ENCODE measurements at places on chromosomes 3 and 15.

DNA sequence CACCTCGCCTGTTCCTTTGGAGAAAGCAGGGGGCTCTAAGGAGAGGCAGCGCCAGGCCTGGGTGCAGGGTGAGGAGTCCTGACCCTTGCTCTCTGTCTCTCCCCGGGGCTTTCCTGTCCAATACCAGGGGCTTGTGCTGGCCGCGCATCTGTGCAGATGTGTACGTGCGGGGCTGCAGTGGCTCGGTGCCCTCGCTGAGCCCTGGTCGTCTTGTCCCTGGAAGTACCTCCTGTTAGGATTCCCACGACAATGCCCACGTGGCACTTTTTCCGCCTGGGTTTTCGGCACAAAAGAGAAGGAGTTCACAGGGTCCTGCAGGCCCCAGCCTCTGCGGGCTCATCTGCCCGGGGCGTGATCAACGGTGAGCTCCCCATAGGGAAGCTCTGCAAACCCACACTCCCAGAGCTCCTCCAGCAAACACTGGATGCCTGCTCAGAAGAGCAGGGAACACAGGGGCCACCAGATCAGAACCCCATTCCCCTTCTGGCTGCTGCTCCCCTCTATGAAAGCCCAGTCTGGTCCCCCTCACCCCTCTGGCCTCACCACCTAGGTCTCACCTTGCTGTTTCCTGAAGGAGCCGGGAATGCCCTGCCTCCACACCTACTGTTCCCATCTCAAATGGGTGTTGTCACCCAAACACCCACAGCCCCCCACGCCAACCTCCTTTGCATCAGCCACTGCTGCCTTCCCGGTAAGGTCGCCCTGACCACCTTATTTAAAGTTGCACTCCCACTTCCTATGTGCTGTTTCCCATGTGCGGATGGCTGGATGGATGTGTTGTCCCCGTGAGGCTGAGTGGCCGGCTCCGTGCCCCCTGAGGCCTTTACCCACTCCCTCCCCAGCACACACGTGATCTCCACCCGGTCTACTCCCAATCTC is 62.6 kb upstream of the PRR20G start:
- DNase-seq, result no peak

- DNase-seq, result peak; percentile 62
These were observed 54.4 kb downstream of the FEZF2 start for GRCh38 chr3:62318752-62319569.

DNA sequence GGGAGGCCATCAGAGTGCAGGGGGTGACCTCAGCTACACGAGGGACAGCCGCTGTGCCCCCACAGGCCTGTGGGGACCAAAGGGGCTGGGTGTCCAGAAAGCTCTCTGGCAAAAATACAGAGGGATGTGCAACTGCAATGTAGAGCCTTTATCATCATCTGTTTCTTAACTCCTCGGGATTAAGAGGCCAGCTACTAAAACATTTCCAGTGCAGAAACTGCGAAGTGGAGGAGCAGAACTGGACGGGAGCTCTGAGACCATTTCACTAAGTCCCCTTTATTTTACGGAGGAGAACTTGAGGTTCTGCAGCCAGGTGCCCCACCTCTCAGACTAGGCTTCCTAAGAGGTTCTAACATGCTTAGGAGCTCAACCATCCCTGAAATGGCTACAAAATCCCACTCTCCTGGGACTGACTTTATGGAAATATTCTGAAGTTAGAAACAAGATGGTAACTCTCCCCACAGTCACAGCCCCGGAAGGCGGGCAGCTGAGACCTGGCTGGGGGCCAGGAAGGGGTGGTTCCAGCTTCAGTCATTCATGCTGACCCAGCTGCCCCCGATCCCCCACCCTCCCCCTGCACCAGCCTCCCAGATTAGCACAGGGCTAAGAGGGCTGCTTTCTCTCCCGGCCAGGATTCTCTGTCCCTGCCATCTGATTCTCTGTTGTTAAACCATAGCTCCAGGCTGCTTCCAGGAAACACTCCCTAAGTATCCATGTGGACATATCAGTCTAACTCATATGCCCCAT is 40.3 kb downstream of the UMPS start:
- no peak for DNase-seq

DNA sequence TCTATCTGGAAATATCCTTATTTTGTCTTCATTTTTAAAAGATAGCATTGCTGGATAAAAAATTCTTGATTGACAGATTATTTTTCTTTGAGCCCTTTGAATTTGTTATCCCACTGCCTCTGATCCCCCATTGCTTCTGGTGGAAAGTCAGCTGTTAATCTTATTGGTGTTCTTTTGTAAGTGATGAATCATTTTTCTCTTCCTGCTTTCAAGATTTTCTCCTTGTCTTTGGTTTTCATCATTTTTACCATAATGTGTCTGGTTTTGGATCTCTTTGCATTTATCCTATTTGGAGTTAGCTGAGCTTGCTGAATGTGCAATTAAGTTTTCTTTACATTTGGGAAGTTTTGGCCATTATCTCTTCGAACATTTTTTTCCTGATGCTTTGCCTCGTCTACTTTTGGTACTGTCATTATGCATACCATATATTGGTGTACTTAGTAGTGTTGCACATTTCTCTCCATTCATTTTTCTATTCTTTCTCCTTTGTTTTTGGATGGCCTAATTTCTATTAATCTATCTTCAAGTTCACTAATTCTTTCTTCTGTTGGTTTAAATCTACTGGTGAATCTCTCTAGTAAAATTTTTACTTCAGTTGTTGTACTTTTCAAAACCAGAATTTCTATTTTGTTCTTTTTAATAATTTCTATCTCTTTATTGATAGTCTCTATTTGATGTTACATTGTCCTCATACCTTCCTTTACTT is 440.0 kb upstream of the PROK2 start:
- no peak for DNase-seq

DNA sequence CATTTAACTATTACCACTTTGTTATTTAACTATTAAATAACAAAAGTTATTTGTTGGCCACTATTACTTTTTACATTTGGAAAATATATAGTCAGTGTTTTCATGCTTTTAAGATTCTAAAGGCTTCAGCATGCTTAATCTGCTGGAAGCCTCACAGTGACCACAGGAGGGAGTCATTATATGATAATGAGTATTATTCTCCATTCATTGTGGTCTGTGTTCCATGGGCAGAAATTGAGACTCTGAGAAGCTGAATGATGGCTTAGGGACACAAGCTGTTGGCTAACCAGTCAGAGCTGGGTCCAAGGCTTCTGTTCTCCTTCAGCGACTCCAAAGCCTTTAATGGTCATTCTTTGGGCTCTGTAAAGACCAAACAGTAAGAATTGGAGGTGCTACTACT is 64.7 kb downstream of the BFSP2 start:
- peak; percentile 42 for DNase-seq

- no peak for DNase-seq
These were observed 20.0 kb upstream of the PRR23E start for GRCh38 chr3:127172781-127173515.

GRCh38 chr3:175434561-175434960 is 575.4 kb downstream of the NAALADL2 start:
- DNase-seq, result no peak

- no peak for DNase-seq
These were observed 10.6 kb upstream of the SLC25A36 start for GRCh38 chr3:140931016-140931454.

- DNase-seq, result no peak
These were observed 5.2 kb upstream of the PFN2 start for GRCh38 chr3:149975919-149976318.

DNA sequence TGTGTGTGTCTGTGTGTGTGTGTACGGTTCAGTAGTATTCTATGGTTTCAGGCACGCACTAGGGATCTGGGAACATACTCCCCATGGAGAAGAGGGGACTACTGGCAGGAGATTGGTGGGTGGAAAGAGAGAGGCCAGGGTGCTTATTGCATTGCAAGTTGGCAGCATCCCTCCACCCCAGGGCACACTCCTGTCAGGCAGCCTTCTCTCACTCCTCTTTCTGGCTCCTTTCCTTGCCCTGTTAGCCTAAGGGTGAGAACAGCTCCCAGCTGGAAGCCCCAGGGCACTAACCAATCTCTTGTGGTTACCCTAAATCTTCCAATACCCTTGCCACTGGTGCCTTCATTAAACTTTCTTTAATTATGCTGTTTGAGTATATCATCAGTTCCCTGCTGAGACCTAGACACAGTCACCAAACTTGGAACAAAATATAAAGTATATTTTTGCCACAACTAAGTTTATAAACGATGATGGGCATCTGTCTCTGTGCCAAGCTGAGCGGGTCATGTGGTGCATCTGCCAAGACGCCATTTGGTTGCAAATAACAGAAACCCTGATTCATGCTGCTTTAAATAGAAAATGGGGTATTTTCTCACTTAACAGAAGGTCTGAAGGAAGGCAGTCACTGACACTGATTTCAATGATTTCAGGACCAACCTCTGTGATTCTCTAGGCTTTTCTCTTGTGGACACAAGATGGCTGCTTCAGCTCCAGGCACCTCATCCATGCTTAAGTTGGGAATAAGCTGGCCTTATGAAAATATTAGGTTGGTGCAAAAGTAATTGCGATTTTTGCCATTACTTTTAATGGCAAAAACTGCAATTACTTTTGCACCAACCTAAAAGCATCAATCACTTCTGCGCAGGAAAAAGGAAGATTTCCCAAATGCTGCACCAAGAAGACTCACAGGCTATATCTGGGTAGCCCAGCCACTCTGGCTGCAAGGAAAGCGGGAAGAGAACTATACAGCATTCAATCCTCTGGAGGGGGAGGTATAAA is 476.9 kb upstream of the PROK2 start:
- DNase-seq, result no peak

DNA sequence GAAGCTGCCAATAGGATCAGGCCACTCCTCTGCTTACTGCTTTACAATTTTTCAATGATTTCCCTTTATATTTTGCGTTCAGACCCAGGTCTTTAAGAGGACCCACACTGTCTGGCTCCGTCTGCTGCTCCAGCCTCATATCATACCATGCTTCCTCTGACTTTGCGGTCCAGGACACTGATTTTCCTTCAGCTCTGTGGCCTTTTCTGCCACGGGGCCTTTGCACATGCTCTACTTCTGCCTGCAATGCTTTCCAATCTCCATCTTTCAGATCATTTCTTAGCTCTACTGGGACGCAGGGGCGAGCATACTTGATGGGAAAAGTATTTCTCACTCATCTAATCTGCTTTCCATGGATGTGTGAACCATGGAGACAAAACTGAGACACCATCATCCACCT is 23.0 kb upstream of the SH3GL3 start:
- DNase-seq, result no peak

GRCh38 chr3:129558772-129559564 is 16.0 kb downstream of the H1-8 start:
- DNase-seq, result no peak

- DNase-seq, result no peak
These were observed 775.2 kb upstream of the GOLIM4 start for GRCh38 chr3:168870892-168871291.

- no peak for DNase-seq
These were observed 319.8 kb upstream of the LRRFIP2 start for GRCh38 chr3:37494216-37494615.

DNA sequence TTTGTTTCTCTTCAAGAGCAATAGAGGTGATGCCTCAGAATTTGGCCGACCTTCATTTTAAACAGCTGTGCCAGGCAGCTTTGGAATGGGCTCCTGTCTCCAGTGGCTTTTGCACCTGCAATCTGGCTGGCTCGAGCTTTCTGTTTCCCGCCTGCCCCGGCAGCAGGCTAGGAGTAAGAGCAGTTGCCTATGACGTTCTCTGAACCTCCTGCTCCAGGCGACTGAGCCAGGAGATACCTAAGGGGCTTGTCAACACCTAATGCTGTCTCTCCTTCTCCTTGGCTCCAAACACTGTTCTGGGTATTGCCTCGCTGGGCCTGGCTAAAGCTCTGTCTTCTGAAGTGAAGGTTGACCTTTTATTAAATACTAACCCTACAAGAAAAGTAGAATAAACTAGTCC is 229.9 kb downstream of the LRRN1 start:
- no peak for DNase-seq

- no peak for DNase-seq
These were observed 21.8 kb downstream of the ADGRG7 start for GRCh38 chr3:100631236-100631635.

DNA sequence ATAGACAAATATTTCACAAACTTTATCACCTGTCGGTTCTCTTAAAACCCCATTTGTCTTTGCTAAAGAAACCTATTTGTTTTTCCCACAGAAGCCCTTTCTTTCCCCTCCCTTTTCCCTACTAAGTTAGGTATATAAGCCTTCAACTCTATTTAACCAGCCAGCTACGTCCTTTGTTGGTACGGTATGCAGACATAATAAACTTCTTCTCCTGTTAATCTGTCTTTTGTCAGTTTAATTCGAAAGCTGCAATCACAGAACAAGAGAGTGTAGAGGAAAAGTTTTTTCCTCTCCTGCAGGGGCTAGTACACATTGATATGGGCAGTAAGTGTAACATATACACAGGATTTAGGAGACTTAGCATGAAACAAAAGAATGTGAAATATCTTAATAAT is 21.9 kb upstream of the C15orf39 start:
- no peak for DNase-seq

GRCh38 chr15:80615783-80616391 is 79.2 kb upstream of the ABHD17C start:
- no peak for DNase-seq

DNA sequence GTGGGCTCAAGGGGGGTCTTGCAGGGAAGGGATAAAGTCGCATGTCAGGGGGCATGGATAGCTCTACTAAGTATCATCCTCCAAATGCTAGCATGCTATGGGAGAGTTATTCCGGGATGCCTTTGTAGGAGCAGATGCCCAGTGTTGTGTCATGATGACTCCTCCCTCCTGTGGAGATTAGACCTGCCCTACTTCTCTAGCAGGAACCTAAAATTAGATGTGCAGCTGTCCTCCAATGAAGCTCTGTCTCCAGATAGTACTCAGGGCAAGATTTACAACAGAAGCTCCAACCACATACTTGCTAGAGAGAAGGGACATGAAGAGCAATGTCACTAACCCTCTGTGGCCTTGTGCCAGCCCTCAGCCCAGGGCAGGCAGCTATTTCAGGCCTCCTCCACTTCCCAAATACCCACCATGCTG is 82.5 kb downstream of the AGBL1 start:
- no peak for DNase-seq

GRCh38 chr3:69764861-69765260 is 25.6 kb downstream of the MITF start:
- no peak for DNase-seq

DNA sequence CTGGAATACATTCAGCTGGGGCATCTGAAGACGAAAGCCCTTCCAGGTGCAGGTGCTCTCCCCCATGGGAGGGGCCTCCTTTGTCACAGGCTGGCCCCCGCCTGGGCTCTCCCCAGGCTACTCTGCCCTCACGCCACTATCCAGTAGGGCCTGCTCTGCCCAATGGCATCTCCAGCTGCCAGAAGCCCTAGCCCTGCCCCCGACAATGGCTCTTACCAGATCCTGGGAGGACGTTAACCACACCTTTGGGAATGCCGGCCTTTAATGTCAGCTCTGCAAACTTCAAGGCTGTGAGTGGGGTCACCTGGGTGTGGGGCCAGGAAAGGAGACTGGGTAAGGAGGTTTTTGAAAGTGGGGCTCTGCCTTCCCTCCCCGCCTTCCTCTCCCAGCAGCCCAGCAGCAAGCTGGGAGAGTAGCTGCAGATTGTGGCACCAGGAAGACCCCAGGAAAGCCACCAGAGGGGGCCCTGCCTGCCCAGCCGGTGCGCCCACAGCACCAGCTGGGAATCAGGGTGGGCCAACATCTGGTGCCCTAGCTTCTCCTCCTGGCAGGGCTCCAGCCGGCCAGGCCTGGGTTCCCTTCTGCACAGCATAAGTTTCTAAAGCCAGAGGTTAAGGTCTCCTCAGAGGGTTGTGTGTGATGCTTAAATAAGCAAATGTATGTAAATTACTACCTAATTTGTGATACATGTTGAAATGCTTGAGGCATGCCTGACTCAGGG is 40.4 kb upstream of the SLC41A3 start:
- DNase-seq, result no peak

GRCh38 chr15:42032376-42033213 is 11.8 kb upstream of the PLA2G4E start:
- DNase-seq, result no peak

- no peak for DNase-seq
These were observed 292.0 kb upstream of the C2CD4B start for GRCh38 chr15:62457100-62457499.
